Metanephros (tissue), 2 donors: ENCODE measurements at places on chromosomes 13 and 19. TPM values are rescaled to one million over a fixed set of nuclear protein-coding genes. Genes with fewer than 3 reads are reported as not detected.

Gene CCDC70
- total RNA-seq = not detected

Gene CRX
- total RNA-seq = not detected

Gene PCP2
- total RNA-seq = not detected

Gene SIGLEC6
- 0.18 TPM for total RNA-seq

Gene CDK8
- total RNA-seq = 13.1 TPM

Gene TSHZ3
- total RNA-seq = 12.7 TPM

Gene TYROBP
- total RNA-seq = 24.3 TPM

Gene C19orf81
- 6.2 TPM for total RNA-seq

Gene ADGRE1
- 1.2 TPM for total RNA-seq

Gene PNMA8C
- 0.53 TPM for total RNA-seq

Gene CGB7
- 1.3 TPM for total RNA-seq

Gene SERTAD1
- total RNA-seq = 12.6 TPM

Gene MEIS3
- 25.0 TPM for total RNA-seq
